ENCODE measurements at places on chromosomes 6 and 20.

DNA sequence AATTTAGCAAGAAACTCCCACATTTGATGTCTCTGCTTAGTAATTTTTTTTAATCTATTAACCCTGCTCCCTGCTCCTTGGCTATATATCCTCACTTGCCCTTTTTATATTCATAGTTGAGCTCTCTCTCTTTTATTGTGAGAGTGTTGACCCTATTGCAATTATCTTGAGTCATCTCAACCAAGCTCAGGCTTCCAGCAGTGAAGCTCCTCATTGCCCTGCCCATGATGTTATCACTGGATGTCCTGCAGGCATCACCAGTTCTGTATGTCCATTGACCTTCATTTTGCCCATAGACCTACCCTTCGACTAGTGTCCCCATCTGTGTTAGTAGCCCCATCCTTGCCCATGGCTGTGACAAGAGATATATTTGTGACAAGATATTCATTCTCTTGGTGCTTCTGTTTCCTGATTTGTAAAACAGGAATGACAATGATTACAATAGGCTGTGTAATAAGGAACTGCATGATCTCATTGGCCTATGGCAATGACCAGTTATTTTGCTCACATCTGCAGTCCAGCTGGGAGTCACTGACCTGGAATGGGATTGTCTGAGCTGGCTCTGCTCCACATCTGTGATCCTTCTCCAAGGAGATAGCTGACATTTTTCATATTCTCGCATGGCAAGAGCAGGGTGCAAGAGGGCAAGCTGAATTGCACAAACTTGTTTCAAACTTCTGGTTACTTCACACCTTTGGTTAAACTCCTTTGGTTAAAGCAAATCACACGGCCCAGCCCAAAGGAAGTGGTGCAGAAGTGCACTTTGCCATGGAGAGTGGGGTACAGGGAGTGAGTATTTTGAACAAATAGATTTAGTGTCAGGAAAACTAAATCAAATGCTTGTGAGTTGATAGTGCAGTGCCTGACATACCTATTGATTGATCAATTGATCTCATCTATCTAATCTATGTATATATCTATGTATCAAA lies 47.7 kb upstream of the CST5 start:
- DNase-seq = no peak

- DNase-seq = no peak
Observed at GRCh38 chr6:11246722-11247121, 14.3 kb upstream of the NEDD9 start.

GRCh38 chr6:1380625-1381427 lies 8.6 kb upstream of the FOXF2 start:
- no peak for DNase-seq

GRCh38 chr6:5096482-5096881 lies 11.3 kb downstream of the PPP1R3G start:
- no peak for DNase-seq
